ENCODE measurements at places on chromosomes 11 and 22. TPM values are rescaled to one million over a fixed set of nuclear protein-coding genes. Genes with fewer than 3 reads are reported as not detected.

The DSCAML1 gene
- not detected for total RNA-seq

The SLC22A9 gene
- not detected for total RNA-seq

The TEAD1 gene
- 94.4 TPM for total RNA-seq

The CDK2AP2 gene
- total RNA-seq = 25.8 TPM

The FBLN1 gene
- total RNA-seq = 80.2 TPM
